ENCODE measurements at places on chromosomes 6 and 20.

DNA sequence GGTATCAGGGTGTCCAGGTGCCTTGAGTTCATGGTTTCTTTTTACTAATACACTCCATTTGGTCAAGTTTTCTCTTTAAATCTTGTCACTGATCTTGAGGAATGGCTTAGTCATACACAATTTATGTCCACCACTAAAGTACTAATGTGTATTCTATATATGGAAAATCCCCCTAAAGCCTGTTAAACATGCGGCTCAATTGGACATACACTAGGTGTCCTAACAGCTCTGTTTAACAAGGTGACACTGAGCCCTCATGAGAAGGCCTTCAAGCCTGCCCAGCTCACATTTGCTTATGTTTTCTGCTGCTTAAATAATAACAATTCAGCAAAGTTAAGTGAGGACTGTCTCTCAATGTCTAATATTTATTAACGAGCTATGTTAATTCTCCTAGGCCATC lies 31.5 kb downstream of the PDE7B start:
- DNase-seq: no peak
- no peak overlapping the region for H3K4me3 ChIP-seq
- H3K27me3 ChIP-seq: no peaks in the 10 kb centered on the region
- H3K36me3 ChIP-seq: no peaks in the 10 kb centered on the region
- no peaks in the 10 kb centered on the region for H3K4me1 ChIP-seq

- no peaks in the 10 kb centered on the region for H3K36me3 ChIP-seq
- no peak overlapping the region for H3K4me3 ChIP-seq
- H3K27me3 ChIP-seq: peaks cover 2% of the 10 kb centered on the region
- DNase-seq: no peak
Observed at GRCh38 chr20:4999788-5000187, 1.5 kb downstream of the SLC23A2 start.

DNA sequence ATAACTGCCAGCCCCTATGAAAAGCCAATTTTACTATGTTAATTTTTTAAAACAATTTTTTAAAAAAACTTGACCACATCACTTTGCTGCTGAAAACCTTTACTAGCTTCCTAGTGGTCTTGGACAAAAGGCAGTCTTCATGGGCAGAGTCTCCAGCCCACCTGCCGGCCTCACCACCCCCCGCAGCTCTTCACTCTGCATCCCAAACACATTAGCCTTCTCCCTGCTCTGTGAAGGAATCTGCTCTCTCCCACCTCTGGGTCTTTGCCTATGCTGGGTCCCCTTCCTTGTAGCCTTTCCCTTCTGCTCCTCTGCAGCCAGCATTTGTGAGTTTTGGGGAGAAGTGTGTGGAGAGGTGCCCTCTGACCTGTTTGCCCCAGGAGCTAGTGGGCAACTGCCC lies 170.7 kb upstream of the MLN start:
- H3K27ac ChIP-seq: no peak overlapping the region
- DNase-seq: no peak
- H3K27me3 ChIP-seq: no peaks in the 10 kb centered on the region
- no peak overlapping the region for H3K4me3 ChIP-seq
- H3K4me1 ChIP-seq: peaks cover 3% of the 10 kb centered on the region
- H3K36me3 ChIP-seq: no peaks in the 10 kb centered on the region

DNA sequence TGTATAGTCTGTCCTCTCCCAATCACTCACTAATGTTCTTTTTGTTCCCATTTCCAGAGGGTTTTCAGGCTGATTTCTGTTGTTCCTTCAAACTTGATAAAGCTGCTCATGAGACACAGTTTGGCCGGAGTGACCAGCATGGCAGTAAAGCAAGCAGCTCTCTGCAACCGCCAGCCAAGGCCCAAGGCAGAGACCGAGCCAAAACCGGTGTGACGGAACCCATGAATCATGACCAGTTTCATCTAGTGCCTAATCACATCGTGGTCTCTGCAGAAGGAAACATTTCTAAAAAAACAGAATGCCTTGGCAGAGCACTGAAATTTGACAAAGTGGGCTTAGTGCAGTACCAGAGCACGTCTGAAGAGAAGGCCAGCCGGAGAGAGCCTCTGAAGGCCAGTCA lies 14.8 kb upstream of the RPL7L1 start:
- H3K27ac ChIP-seq: no peak overlapping the region
- H3K36me3 ChIP-seq: peaks cover 2% of the 10 kb centered on the region
- H3K4me1 ChIP-seq: no peaks in the 10 kb centered on the region
- H3K4me3 ChIP-seq: no peak overlapping the region
- DNase-seq: no peak

DNA sequence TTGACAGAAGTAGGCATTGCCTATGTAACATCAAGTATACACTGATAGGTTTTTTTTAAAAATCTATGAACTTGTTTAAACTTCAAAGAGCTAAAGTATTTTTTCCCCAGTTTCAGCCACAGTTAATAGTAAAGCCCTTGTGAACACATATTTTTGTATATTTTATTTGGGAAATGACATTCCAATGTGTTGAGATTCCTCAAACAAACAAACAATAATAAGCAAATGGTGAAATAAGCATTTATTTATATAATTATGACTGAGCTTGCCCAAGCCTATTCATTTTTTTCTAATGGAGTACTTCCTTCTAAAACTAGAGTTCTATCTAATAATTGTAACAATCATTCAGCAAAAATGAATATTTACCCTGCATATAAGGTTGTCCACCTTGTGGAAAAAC lies 12.5 kb downstream of the SYCP2 start:
- no peak overlapping the region for H3K27ac ChIP-seq
- H3K4me1 ChIP-seq: no peaks in the 10 kb centered on the region
- DNase-seq: no peak
- no peak overlapping the region for H3K4me3 ChIP-seq

GRCh38 chr20:37651932-37652331 lies 41.9 kb upstream of the CTNNBL1 start:
- H3K4me1 ChIP-seq: no peaks in the 10 kb centered on the region
- H3K36me3 ChIP-seq: no peaks in the 10 kb centered on the region
- no peaks in the 10 kb centered on the region for H3K27me3 ChIP-seq
- H3K27ac ChIP-seq: no peak overlapping the region

DNA sequence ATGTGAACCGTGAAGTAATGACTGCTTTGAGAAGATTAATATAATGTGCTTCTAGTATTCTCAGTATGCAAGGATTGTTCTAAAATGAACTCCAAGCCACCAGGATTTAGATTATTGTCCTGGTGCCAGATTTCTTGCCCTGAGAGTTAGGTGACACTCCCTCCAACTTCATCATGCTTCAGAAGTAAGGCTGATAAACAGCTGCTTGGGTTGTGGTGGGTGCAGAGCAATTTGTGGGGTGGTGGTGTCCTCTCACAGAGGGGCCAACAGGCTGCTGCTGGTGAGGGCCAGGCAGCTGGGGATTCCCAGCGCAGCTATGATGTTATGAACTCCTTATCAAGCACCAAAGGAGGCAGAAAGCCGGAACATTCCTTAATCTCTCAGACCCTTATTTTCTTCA lies 114.6 kb downstream of the MCHR2 start:
- DNase-seq: no peak
- H3K36me3 ChIP-seq: no peaks in the 10 kb centered on the region
- no peak overlapping the region for H3K4me3 ChIP-seq
- no peak overlapping the region for H3K27ac ChIP-seq
- H3K27me3 ChIP-seq: no peaks in the 10 kb centered on the region
- H3K4me1 ChIP-seq: no peaks in the 10 kb centered on the region
